ENCODE measurements at places on chromosomes 13 and 19.

- no peak for DNase-seq
Measured at GRCh38 chr19:4452230-4452990, 5.2 kb downstream of the UBXN6 start.

DNA sequence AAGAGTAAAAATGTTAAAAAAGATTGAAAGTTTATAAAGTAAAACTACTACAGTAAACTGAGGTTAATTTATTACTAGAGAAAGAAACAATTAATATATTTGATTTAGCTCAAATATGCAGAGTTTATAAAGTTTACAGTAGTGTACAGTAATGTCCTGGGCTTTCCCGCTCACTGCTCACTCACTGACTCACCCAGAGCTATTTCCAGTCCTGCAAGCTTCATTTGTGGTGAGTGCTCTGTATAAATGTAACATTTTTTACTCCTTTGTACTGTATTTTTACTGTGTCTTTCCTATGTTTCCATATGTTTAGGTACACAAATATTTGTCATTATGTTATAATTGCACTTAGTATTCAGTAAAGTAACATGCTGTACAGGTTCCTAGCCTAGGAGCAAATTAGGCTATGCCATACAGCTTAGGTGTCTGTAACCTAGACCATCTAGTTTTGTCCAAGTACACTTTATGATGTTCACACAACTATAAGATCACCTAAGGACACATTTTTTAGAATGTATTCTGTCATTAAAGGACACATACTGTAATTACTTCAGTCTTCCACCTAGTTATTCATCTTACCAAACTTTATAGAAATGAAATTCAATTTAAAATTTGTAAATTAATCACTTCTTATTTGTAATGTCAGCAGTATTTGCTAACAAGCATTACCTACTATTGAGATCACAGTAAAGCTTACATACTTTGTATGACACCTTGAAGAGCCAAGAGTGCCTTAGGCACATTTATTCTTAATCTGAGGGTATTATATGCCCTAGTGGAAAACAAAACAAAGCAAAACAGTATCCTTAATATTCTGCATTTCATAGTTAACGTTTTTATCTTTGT is 683.4 kb downstream of the PCDH9 start:
- no peak for DNase-seq

GRCh38 chr13:35669321-35669720 is 192.8 kb upstream of the MAB21L1 start:
- no peak for DNase-seq

DNA sequence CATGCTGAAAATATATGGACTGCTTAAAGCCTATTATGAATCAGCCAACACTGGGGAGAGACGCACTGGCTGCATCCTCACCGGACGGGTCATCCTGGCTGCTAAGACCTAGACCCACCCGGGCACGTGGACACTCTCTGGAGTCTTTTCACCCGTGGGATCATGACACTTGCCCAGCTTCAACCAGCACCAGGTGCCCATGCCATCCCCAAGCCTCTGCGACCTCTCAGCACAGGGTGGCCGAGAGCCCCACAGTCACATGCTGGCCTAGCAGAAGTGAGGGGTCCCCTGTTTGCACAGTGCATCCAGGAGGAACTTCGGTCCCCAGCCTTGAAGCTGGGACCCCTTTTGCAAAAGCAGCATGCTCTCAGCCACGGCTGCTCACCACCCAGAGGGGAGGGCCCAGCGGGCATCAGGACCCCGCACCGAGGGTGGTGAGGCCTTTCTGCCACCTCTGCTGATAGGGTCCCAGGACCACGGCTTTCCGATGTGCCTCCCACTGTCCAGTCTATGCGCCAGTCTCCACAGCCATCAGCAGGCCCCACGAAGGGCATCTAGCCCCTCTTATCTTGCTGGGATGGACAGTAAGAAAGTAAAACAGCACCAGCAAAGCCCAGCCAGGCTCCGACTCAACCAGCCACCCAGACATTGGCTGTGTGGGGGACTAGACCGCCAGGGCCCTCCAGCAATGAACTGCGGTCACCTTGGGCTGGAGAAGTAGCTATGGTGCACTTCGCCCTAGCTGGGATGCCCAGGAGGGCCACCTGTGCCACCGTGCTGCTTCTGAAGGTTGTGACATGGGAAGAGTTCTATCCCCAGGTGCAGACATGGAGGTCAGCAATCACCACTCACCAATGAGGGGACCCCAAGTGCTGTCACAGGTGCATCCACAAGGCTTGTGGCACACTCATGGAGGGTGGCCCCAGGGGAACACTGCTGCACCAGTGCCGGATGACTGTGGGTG is 73.1 kb downstream of the CEBPG start:
- DNase-seq: no peak

GRCh38 chr19:42287827-42288107 is 14.2 kb upstream of the PRR19 start:
- DNase-seq: no peak

DNA sequence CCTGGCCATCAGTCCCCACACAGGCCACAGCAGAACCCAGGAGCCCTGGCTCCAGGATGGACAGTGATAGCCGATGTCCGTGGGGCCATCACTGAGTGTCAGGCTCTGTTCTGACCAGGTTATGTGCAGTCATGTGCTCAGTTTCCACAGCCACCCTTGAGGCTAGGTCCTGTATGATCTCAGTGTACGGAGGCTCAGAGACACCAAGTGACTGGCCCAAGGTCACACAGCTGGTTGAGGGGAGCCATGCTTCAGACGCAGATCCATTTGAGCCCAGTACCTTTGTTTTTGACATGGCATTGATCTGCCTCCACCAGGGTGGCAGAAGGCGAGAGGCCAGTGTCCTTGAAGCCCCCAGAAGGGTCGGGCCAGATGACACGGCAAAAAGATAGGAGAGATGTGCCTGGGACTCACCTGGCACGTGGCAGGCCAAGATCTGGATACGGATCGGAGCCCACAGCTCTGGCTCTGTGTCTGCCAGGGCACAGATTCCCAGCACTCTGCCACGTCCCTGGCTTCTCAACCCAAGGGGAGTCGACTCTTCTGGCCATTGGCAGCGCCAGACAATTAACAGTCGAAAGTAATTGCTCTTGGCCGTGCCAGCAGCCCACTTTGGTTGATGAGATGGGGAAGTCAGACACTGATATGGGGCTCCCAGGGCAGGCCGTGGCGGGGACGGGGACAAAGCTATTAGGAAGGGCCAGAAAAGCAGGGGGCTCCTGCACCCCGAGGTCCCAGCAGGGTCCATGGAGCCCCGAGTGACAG is 15.6 kb downstream of the EVI5L start:
- DNase-seq: no peak
